GDM1 (cell line): ENCODE measurements at places on chromosomes 5 and 9.

- DNase-seq = no peak
These were observed 82.4 kb downstream of the MARCHF3 start for GRCh38 chr5:126948011-126948355.

- DNase-seq = no peak
These were observed 134.7 kb upstream of the PTPN3 start for GRCh38 chr9:109632817-109633216.

GRCh38 chr5:105536675-105537074 lies 1974.1 kb upstream of the NUDT12 start:
- DNase-seq = no peak

- DNase-seq = no peak
These were observed 4.4 kb upstream of the PDE6A start for GRCh38 chr5:149948993-149949392.

GRCh38 chr5:9559965-9560364 lies 14.1 kb upstream of the SEMA5A start:
- DNase-seq = no peak

GRCh38 chr5:96893342-96893741 lies 17.0 kb downstream of the ERAP2 start:
- no peak for DNase-seq

GRCh38 chr5:125559296-125559695 lies 812.9 kb upstream of the ZNF608 start:
- no peak for DNase-seq

GRCh38 chr5:102764381-102765004 lies 9.4 kb downstream of the PAM start:
- no peak for DNase-seq

GRCh38 chr5:79507251-79508205 lies 6.4 kb downstream of the HOMER1 start:
- DNase-seq = no peak

DNA sequence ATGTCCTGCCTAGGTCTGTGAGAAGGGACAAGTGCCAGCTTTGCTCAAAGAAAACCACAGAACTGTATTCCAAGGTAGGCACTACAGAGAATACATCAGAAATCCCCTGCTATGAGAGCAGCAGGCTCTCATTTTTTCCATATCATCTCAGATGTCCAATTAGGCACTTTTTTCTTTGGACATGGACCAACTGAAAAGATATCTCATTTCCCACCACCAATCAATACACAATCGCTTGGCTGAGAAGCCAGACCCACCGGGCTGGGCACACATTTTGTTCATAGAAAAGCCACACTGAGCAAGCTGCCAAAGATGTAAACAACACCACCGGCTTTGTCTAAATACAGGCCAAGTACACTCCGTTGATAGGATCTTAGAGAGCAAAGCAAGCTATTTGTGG lies 25.9 kb downstream of the STOM start:
- no peak for DNase-seq

DNA sequence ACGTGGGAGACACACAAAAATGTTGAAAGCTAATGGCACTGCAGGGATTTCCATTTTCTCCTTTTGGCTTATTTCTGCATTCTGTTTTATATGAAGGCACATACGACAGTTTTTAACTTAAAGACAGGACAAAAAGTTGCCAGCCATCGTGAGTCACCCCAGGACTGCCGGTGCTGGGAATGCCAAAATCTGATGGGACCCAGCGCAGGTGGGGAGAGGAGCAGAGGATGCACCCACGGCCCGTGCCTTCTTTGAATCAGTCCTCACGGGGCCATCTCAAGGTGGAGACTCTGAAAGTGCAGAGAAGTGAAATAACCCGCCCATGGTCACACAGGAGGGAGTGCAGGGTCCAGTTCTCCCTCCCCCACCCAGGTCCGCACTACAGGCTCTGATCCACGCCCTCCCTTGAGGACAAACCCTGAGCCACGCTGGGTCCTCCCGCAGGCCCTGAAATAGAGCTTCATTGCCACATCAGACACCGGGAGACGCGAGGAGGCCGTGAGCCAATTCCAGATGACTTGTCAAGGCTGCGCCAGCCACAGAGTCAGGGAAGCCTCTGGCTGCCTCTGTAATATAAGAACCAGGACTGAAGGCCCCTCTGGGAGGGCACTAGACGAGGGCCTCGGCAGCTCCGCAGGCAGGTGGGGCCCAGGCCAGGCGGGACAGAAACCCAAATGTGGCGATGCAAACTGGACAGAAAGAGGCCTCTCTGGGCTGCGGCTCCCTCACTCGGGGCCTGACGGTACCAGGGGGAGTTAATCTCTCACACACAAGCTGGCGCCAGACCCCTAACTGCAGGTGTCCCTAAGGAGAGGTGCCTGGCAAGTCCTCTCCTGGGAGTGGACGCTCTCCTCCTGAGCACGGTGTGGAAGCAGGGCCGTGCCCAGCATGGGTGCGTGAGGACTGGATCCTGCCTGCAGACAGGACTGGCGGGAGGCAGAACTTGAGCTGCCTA lies 22.9 kb downstream of the ADAMTS2 start:
- DNase-seq = no peak

GRCh38 chr5:80916676-80917075 lies 43.5 kb upstream of the RASGRF2 start:
- DNase-seq = no peak

DNA sequence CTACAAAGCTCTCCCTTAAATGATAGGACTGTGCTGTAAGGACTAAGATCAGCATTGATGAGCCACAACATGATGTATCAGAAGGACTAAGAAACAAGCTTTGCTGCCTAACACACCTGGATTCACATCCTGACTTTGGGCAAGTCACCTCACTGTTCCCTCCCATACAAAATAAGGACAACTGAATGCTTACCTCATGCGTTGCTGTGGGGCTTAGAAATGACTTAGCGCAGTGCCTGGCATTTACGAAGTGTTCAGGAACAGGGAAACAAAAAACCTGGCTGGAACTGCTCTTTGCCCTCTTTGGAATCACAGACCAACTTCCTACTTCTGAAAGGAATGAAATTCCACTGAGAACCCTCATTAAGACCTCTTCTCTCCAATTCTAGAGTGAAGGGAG lies 113.7 kb downstream of the BAAT start:
- no peak for DNase-seq

DNA sequence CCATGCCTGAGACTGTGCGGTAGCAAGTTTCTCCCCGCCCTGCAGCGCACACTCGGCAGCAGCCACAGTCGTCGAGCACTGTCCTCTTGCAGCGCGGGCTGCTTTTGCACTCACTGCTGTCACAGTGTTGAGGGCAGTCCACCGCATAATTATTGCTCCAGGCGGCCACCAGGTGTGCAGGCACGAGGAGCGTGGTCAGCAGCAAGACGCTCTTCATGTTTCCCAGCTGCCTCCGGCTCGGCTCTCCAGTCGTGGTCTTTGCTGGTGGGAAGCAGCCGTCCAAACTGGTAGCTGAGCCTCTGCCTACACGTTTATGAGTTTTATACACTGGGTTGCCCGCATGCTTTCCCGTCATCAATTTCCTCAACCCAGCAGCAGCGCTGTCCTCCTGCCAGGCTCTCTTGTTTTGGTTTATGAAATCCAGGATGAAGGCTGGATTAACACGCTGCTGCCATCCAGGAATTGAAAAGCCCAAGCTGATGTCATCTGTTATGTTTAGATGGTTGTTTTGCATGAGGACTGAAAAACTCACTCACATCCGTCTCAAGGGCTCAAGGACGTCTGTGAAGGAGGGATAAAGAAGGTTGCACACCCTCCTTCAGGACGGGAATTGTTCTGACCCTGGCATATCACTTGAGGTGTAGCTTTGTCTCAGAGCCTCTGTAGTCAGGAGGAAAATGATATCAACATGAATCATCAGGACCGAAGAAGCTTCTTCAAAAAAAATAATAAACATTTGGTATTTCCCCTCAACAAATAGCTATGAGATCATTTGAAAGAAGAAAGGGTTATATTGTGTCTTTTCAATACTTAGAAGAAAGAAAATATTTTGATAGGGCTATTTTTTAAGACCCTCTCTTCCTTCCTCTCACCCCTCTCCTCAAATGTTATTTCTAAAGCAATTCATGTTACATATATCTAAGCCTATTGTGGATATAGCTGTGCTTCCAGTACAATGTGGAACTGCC lies at the start of gene ESM1:
ESM1 (minus strand) TSS at position 293 of the 968 bp plus-strand sequence; CDS start at position 217, 76 bp downstream.
- no peak for DNase-seq

DNA sequence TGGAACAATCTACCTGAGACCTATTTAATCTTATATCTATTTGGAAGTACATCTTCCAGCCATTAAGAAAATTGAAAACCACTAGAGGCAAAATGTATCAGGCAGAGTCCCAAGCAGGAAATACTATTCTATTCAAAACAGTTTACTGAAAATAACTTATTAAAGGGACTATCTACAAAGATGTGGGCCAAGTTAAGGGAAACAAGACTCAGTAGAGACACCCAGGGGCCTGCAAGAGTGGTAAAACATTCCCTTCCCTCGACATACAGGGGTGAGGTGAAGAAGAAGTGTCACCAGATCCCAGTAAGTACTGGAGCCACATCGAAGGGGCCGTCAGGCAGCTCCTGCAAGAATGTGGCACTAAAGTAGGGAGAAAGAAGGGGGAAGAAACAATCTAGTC lies 12.1 kb upstream of the NRG2 start:
- no peak for DNase-seq

DNA sequence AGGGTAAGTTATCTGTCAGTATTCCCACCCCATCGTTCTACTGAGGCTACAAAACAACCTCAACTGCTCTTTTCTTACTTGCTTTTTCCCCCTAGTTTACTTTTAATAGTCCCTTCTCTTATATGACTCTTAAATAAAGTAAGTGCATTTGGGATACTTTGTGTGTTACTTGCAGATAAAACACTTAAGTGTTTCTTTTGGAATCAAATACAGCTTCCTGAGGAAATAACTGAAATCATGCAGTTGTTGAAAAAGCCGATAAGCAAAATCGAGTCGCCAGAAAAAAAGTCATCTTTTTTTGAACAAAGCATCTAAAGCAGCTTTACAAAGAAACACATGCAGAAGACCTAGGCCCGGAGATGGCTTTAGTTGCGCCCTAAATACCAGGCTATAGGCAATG lies 53.5 kb upstream of the EPB41L4A start:
- DNase-seq = no peak
